ENCODE measurements at places on chromosomes 2 and 18. TPM values are rescaled to one million over a fixed set of nuclear protein-coding genes. Genes with fewer than 3 reads are reported as not detected.

ABHD1 gene
- total RNA-seq: 0.90 TPM

ERMN gene
- total RNA-seq: 0.51 TPM

RAB10 gene
- 90.5 TPM for total RNA-seq

PGAP1 gene
- total RNA-seq: 10.9 TPM

ABCB11 gene
- total RNA-seq: not detected

GRCh38 chr2:36404754-36405153, 49.2 kb downstream of the CRIM1 start:
- H3K36me3 ChIP-seq: no peaks in the 10 kb centered on the region
- no peaks in the 10 kb centered on the region for H3K27me3 ChIP-seq
- H3K4me3 ChIP-seq: no peak overlapping the region

DNA sequence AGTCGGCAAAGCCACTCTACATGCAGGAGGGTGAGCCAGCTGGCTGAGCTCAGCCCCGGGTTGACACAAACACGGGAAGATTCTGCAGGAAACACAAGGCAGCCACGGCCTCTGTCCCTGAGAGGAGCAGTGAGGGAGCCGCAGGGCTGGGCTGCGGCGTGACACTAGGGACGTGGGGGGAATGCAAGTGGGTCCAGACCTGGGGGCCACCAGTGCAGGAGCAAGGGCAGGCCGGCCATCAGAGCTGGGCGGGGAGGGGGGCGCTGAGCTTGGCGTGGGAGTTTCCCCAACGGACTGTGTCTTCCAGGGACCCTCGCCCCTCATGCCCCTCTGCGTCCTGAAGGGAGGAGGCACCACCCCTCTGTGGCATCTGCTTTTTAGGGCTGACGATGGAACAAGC, 12.0 kb upstream of the C1QL2 start:
- no peaks in the 10 kb centered on the region for H3K4me1 ChIP-seq
- no peaks in the 10 kb centered on the region for H3K27me3 ChIP-seq
- H3K27ac ChIP-seq: no peak overlapping the region
- DNase-seq: no peak

- H3K4me3 ChIP-seq: no peak overlapping the region
- no peaks in the 10 kb centered on the region for H3K4me1 ChIP-seq
- no peaks in the 10 kb centered on the region for H3K27me3 ChIP-seq
- DNase-seq: no peak
- no peaks in the 10 kb centered on the region for H3K36me3 ChIP-seq
- H3K27ac ChIP-seq: no peak overlapping the region
Observed at GRCh38 chr2:65813631-65814173, 381.3 kb upstream of the SPRED2 start.

DNA sequence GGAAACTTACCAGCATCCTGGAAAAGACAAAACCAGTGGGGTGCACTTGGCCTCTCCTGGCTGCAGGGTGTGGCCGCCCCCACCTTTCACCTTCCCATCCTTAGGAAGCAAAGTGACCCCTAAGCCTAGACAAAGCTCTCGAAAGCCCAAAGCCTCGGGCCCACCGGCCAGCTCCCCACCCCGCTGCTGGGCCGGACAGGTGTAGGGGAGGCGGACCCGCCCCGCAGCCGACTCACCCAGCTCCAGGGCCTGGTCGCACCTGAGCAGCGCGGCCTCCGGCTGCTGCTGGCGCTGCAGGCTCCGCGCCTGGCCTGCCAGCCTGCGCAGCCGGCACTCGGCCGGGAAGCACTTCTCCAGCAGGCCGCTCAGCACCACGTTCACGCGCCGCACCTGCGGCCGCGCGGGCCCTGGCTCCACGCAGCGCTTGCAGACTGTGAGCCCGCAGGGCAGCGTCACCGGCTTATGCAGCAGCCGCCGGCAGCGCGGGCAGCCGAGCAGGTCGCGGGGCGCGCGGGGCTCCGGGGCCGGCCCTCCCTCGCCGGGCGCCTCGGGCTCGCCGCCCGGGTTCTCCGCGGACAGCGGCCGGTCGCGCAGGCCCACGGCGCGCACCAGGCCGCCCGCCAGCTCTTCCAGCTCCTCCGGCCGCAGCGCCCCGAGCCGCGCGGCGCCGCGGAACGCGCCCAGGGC, 979 bp downstream of the LONRF2 start:
- DNase-seq: no peak
- H3K27me3 ChIP-seq: no peaks in the 10 kb centered on the region
- H3K4me1 ChIP-seq: no peaks in the 10 kb centered on the region
- H3K27ac ChIP-seq: no peak overlapping the region

GRCh38 chr2:237297421-237298150, 116.4 kb downstream of the COL6A3 start:
- no peak for DNase-seq
- no peak overlapping the region for H3K4me3 ChIP-seq
- H3K27me3 ChIP-seq: no peaks in the 10 kb centered on the region
- H3K27ac ChIP-seq: no peak overlapping the region
- no peaks in the 10 kb centered on the region for H3K36me3 ChIP-seq

Data from aorta (tissue), 5 donors.